ENCODE measurements at places on chromosomes 13 and 19.

GRCh38 chr13:113432506-113433270 lies 20.6 kb downstream of the ADPRHL1 start:
- DNase-seq, result no peak

DNA sequence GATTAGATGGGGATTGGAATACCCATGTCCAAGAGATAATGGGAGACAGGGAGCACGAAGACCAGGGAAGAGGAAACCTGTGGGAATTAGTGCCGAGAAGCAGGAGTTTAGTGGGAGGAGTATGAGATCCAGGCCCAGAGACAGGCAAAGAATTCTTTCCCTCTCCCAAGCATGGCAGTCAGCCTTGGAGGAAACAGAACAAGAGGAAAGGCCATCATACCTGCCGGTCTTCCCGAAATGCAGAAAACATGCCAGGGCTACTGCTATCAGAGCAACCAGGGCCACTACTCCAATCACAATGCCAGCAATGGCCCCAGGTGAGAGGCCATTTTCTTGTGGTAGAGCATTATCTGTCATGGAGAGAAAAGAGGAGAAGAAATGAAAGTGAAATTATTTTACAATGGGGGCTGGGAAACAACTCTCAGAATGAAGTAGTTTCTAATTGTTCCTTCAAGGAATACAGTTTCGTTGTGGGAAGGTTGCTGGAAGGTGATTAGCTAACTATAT lies 16.1 kb downstream of the CEACAM1 start:
- no peak for DNase-seq

DNA sequence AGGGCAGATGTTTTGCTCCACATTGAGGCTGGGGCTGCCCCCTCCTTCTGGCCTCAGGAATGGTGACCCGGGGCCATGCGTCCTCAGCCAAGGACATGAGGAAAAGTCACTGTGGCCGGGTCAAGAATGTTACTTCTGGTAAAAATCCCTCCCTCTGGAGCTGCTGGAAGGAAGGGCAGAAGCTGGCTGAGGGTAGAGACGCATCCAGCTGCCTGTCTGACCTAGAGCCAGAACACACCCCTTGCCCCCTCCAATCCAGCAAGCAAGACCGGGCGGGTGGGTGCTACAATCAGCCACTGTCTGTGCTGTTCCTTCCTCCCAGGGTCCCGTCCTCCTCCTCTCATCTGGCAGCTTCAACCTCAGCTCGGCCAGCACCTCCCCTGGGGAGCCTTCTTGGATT lies 59.0 kb downstream of the PTPRS start:
- DNase-seq, result no peak

DNA sequence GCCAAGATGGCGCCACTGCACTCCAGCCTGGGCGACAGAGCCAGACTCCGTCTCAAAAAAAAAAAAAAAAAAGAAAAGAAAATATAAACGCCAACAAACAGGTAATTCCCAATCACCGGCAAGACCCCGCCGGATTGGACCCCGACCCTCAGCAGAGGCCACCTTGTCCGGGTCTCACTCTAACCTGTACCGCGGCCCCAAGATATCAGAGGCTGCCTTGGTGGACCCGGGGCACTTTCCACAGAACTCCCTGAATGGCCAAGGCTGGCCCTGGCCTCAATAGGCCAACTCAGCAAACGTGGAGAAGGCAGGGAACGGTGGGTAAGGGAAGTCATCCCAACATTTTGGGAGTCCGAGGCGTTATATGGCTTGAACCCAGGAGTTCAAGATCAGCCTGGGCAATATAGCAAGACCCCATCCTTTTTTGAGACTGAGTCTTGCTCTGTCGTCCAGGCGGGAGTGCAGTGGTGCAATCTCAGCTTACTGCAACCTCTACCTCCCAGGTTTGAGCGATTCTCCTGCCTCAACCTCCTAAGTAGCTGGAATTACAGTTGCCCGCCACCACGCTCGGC lies 27.8 kb downstream of the MAN2B1 start:
- no peak for DNase-seq

DNA sequence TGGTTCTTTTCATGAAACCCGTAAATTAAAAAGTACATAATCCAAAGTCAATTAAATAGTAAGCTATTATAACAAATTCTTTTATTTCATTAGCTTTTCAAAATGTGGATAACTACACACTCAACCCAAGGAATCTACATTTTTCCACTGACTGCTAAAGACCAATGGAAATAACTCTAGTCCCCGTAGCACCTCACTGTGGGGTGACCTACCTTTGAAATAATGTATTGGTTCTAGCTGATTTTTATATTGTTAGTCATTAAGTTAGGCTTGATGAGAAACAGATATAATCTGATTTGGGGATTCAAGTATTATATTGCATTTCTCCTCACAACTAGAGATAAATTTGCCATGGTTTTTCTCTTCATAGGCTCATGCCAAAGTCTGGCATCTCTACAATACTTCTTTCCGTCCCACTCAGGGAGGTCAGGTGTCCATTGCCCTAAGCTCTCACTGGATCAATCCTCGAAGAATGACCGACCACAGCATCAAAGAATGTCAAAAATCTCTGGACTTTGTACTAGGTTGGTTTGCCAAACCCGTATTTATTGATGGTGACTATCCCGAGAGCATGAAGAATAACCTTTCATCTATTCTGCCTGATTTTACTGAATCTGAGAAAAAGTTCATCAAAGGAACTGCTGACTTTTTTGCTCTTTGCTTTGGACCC lies 37.3 kb downstream of the KL start:
- no peak for DNase-seq

Measured in caudate nucleus (tissue), 63 donors.